Activated CD8-positive, alpha-beta memory T cell treated with anti-CD3 and anti-CD28 coated beads, Interleukin-2, amount 50 U/mL, for 48 hours (primary cell): ENCODE measurements at places on chromosomes 5 and 9.

GRCh38 chr9:87886210-87886932 lies 3.7 kb downstream of the SPATA31E1 start:
- peak; percentile 20 for DNase-seq

- DNase-seq = no peak
Observed at GRCh38 chr5:39323542-39323941, 40.8 kb downstream of the C9 start.

DNA sequence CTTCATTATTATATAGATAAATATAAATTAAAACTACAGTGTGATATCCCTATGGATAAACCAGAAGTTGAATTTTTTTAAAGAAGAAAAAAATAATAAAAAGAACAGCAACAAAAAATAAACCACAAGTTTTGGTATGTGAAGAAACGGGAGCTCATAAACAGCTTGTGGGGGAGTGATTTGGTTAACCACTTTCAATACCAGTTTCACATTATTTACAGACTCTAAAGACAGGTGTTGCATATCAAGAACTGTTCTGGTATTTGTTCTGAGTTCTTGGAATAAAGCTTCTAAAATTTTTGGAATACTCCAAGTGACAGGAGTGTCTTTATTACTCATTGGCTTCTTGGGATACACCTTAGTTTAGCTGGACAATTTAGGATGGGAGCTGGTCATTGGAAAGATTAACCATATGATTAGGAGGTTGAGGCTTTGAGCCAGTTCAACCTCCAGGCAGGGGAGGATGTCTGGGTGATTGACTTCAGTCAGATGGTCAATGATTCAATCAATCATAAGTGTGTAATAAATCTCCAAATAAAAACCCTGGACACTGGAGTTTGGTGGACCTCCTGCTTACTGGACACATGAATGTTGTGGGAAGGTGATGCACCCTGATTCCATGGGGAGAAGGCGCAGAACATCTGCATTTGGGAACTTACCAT lies 2223.1 kb upstream of the C9orf72 start:
- no peak for DNase-seq

DNA sequence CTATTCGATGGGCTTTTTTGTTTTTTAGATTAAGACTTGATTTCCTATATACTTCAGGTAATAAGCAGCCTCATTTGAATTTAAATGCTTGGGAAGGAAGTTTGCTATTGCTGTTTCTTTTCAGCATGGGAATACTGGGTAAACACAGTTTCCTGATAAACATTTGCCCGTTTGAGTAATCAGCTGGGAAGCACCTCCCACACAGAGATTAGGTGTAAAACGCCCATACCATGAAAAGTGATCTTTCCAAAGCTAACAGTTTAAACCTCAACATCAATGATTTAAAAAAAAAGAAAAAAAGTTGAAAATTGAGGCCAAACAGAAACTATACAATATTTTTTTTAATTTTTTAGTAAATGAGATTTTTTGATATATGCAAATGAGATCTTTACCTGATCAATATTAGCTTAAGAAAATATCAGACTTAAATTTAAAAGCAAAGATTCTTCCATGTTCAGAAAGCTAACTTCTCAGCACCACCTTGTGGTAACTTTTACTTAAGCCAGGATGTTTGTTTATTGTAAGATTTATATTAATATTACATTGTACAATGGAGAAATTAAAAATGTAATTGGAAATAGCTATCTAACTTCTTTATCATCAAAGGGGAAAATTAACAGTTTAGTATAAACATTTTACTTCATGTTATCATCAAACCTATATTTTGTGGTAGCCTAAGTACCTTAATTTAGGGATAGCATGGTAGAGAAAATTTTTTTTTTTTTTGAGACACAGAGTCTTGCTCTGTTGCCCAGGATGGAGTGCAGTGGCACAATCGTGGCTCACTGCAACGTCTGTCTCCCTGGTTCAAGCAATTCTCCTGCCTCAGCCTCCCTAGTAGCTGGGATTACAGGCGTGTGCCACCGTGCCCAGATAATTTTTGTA lies 39.8 kb downstream of the F2RL2 start:
- DNase-seq = no peak

GRCh38 chr5:170464280-170465127 lies 39.3 kb upstream of the KCNIP1 start:
- no peak for DNase-seq

DNA sequence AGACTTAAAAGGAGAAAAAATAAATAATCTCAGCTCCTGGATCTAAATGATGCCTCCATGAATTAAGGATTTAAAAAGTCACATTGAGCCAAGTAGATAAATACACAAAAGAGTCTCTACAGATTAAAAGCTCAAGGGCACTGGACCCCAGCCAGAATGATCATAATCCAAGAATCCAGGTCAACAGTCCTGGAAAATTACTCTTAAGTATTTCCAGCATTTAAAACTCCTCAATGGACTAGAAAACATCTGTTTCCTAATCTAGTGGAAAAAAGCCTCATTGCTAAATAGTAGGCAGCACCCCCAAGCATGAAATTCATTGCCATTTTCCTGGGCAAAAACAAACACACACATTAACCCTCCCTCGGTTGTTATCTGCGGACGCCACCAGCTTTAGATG lies 96.8 kb downstream of the FRMD3 start:
- DNase-seq = no peak

DNA sequence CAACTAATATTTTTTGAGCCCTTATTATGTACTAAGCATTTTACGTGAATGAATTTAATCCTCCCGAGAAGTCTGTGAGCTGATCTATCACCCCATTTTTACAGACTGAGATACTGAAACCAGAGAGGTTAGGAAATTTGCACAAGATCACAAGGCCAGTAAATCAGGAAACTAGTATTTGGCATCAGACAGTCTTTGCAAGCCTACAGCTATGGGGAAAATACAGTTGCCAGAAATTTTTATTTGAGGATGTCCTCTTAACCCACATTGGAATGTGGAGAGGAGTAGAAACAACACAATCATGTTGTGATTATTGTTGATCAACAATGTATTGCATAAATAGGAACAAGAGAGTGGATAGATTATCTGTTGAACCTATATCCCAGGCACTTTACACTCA lies 2.3 kb upstream of the SLC46A2 start:
- DNase-seq = no peak

DNA sequence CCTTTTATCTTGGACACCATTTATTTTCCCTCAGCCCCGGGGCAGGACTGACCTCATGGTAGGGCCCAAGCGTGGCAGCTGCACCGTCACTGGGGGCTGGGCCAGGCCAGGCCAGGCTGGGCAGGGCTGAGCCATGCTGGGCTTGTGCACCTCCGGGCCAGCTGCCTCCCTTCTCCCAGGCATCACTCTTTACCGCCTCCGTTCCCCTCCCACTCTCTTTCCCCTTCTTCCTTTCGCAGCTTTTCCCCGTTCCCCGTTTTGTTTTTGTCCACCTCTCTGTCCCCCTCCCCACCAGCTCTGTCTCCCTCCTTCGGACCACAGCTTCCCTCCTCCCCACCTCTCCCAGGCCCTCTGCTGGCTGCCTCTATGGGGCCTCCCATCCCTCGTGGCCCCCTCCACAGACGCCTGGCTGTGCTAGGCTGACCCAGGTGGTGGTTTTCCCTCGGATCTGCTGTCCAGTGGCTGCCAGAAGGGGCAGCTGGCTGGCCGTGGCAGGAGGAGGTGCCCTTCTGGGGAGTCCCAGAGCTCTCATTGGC lies 17.9 kb downstream of the FGF18 start:
- no peak for DNase-seq

GRCh38 chr9:89167788-89168187 lies 10.8 kb downstream of the SHC3 start:
- no peak for DNase-seq

- DNase-seq = no peak
Observed at GRCh38 chr9:111648066-111648465, 13.3 kb upstream of the GNG10 start.

GRCh38 chr5:82163452-82164175 lies 114.5 kb downstream of the RPS23 start:
- no peak for DNase-seq

GRCh38 chr5:1737790-1738405 lies 61.7 kb downstream of the MRPL36 start:
- DNase-seq = peak; percentile 64

GRCh38 chr5:173498739-173499470 lies 117.5 kb downstream of the BOD1 start:
- no peak for DNase-seq

DNA sequence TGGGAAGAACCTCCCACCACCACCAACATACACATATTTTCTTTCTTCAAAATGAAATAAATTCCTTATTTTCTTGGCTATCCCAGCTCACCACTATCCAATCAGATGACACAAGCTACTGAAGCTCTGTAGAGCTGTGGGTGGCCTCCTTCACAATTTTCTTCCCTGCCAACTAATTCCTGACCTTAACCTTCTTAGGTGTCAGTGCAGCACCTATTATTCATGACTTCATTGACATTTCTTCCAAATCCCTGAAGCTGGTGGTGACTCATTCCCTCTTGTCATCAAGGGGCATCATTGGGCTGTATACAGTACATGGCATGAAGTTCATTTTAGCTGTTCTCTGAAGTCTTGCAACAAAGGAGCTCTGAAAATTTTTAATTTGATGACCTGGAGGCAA lies 42.0 kb upstream of the ADRA1B start:
- no peak for DNase-seq

DNA sequence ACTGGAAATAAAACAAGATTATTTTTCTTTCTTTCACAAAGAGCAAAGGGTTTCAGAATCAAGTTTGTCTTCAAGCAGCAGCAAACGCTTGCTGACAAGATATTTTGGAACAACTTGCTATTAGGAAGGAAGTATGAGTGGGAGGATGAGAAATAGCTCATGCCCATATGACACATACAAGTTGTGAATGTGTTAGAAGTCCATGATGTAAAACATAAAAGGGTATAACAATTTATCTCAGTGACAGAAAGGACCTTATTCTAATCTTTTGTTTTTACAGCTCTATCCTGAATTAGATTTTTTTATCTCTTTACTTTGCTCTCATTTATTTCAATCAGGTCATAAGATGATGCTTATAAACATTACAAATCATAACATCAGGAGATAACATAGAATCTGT lies 516.6 kb upstream of the MEF2C start:
- no peak for DNase-seq

DNA sequence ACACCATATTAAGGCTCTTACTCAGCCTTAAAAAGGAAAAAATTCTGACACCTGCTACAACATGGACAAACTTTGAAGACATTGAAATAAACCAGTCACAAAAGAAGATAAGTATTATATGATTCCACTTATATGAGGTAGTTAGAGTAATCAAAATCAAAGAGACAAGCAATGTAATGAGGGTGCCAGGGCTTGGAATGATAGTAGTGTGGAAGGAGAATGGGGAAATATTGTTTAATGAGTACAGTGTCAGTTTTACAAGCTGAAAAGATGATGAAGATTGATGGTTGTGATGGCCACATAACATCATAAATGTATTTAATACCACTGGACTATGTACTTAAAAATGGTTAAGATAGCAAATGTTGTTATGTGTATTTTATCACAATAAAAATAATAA lies 485.7 kb downstream of the SPATA31D1 start:
- DNase-seq = no peak

- DNase-seq = no peak
Observed at GRCh38 chr9:127847833-127848755, 6.4 kb downstream of the ENG start.

- DNase-seq = no peak
Observed at GRCh38 chr5:177503351-177504085, 6.1 kb downstream of the DOK3 start.

GRCh38 chr5:121503111-121503840 lies 348.4 kb upstream of the FTMT start:
- DNase-seq = no peak

GRCh38 chr5:136731241-136731900 lies 366.0 kb upstream of the TRPC7 start:
- no peak for DNase-seq

GRCh38 chr5:167271081-167271480 lies 1020.4 kb upstream of the WWC1 start:
- DNase-seq = no peak

- DNase-seq = no peak
Observed at GRCh38 chr5:4659851-4660250, 480.3 kb upstream of the ADAMTS16 start.

- DNase-seq = no peak
Observed at GRCh38 chr9:105401651-105402050, 46.2 kb upstream of the FSD1L start.

- no peak for DNase-seq
Observed at GRCh38 chr5:159943326-159943725, 27.0 kb downstream of the ADRA1B start.

DNA sequence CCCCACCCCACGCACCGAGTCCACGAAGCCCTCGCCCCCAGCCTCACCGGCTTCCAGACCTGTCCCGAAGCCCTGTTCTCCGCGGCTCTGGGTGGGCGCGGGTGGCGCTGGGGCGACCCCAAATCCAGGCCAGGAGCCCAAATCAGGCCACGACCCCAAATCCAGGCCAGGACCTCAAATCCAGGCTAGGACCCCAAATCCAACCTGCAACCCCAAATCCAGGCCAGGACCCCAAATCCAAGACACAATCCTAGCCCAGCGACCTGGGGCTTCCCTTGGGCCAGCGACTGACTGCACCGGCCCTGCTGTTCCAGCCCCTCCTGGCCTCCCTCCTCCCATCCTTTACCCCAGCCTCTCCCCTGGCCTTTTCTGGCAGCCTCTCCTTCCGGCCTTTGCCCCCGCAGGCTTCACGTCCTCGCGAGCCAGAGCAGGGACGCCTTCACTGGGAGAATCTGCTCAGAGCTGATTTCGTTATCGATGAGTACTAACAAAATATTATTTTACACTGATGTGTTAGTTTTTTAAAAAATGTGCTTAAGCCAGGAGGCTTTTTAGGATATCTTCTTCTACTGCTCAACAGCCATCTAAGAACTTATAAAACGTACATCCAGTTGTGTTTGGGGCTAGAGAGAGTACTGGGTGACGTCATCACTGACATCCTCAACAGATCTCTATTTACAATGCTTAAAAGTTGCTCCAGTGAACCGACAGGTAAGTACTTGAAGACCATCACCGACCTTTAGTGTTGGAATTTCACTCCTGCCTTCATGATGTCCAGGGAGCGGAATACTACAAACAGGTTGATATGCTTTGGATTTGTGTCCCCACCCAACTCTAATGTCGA lies 34.7 kb downstream of the TRIP13 start:
- DNase-seq = peak; percentile 54

DNA sequence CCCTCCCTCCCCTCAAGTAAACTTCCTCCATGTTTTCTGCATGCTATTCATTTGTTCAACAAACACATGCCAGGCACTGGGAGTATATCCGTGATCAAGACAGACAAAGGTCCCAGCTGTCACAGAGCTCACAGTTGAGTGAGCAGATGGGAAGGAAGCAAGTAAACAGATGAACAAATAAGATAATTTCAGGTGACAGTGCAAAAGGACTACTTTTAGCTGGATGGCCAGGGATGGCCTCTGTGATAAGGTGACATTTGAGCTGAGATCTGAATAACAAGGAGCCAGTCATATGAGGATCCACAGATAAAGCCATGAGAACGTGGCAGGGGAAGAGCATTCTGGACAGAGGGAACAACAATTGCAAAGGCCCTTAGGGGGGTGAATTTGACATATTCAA lies 121.7 kb upstream of the RAD23B start:
- no peak for DNase-seq

DNA sequence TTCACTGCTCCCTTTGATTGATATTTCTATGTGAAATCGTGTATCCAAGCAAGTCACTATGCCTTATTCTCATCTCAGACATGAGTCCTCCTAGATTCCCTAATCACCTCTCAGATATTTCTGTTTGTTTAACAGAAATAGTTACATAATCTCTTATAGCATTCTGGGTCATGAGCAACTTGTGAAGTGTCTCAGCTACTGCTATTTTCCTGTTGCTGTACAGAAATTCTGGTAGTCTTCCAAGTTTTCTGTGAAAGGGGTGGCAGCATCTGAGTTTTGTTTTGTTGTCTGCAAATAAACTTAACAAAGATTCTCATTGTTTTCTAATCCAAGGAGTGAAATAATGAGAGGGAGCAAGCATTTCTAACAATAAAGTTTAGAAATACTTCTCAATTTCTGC lies 256.9 kb upstream of the ST8SIA4 start:
- no peak for DNase-seq
